ENCODE measurements at places on chromosomes 4 and X.
A peak's percentile ranks its signal among the peaks of the same experiment; 100 is the strongest.

DNA sequence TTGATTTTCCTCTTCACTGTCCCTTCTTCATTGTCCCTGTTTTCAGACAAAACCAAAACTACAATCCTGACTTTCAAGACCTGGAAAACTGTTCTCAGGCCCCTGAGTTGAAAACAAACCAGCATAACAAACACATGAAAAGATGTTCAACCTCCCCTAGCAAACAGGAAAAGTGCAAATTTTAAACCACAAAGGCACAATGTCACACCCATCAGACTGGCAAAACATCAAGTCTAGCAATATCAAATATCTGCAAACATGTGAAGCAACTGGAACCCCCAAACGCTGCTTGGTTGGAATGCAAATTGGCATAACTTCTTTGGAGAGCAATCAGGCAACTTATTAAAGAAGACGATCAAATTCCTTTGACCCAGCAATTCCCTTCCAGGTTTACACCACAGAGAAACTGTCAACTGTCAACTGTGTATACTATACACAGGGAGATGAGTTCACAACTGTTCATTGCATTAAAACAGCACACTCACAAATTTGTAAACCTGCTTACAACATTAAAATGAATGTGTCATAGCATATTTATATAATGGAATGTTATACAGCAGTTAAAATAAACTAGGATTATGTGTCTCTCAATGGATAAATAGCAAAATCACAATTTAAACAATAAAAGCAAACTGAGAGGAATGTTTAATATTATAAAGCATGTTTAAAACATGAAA is 7.0 kb downstream of the USP46 start:
- no peak for DNase-seq

- DNase-seq = peak; percentile 9
Observed at GRCh38 chr4:10305816-10306215, 151.4 kb downstream of the ZNF518B start.

DNA sequence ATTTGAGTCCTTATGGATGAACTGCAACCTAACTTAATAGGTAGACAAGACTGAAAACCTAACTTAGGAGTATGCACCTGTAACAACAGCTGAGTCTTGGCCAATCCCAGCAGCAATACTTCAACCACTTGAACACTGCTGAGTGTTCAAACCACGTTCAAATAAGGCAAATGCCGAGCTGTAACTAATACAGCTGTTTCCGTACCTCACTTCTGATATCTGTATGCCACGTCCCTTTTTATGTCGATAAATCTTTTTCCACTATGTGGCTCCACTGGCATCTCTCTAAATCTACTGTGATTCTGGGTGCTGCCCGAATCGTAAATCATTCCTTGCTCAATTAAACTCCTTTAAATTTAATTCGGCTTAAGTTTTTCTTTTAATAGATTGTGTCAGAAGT is 459.7 kb downstream of the INPP4B start:
- DNase-seq = no peak

DNA sequence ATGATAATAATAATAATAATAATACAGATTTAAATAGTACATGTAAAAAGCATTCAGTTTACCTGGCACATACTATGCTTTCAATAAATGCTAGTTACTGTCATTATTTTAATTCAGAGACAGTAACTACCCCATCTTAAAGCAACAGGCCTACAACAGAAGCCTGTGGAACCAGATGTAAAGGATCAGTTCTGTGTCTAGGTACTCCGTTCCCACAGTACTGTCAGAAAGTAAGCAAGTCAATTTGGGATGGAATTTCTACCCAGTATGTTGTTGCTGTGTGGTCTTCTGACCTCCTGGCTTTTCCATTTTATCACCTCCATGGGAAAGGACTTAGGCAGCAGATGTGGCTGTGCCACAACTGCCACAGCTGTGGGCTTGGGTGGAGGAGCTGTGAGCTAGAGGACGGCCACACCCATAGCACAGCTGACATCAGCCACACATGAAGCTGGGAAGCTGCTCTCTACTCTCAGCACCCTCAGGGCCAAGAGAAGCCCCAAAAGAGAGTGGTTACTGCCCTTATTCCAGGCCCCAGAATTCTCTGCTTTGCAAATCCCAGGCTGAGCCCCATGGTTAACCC is 102.8 kb downstream of the CBR4 start:
- no peak for DNase-seq

GRCh38 chr4:156571146-156571545 is 400.5 kb downstream of the PDGFC start:
- DNase-seq = no peak

DNA sequence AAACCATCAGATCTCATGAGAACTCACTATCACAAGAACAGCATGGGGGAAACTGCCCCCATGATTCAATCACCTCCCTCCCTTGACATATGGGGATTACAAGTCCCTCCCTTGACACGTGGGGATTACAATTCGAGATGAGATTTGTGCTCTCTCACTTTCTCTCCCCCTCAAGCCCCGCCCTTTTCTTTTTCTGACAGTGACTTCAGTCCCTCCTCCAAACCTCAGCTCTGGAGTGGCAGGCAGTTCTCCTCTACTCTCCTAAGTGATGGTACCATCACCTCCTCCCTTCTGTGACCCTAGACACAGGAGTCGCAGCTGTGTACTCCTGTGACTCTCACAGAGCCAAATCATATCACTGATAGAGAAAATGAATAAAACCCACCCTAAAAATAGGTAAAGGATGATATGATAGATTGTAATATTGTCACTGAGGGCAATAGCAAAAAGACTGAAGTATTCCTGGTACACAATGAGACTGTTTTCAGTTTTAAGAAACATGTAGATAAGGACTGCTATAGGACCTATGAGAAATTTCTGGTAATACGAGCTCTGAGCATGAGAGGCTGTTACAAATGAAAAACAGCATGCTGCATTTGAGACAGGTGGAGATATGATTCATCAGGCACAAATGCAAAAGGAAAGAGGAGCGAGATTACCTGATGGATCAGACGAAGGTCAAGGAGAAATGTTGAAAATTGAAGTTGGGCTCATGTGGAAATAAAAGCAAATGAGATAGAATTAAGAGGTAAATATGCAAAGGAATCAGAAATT is 101.2 kb upstream of the CBLL2 start:
- DNase-seq = no peak

Measured in HFFc6 (cell line).